ENCODE measurements at places on chromosomes 7 and 10.

- no peak for DNase-seq
Observed at GRCh38 chr10:44415121-44415520, 30.2 kb upstream of the CXCL12 start.

DNA sequence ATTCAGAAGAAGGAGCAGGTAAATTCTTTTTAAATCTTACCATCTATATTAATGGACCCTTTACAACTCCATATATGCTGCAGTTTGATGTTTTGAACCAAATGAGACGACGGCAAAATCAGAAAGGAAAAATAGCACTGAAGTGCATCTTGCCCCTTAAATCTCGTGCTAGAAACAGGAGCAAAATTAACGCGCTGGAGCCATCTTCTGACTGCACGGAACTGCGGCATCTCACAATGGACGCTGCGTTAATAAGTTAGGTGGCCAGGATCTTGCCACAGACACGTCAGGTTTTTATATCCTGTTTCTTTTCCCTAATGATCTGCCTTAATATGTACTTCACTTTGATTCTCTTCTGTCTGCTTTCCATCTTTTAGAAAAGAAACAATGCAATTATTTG lies 354.5 kb downstream of the TFEC start:
- DNase-seq, result peak; percentile 43

GRCh38 chr10:27601503-27601902 lies 97.4 kb downstream of the RAB18 start:
- no peak for DNase-seq

- no peak for DNase-seq
Observed at GRCh38 chr7:44911911-44912310, 26.6 kb upstream of the PURB start.

All from right hindlimb (tissue), 1 donor.